ENCODE measurements at places on chromosomes 2 and 18.

- no peak for DNase-seq
Measured at GRCh38 chr2:48856657-48857056, 101.1 kb upstream of the LHCGR start.

DNA sequence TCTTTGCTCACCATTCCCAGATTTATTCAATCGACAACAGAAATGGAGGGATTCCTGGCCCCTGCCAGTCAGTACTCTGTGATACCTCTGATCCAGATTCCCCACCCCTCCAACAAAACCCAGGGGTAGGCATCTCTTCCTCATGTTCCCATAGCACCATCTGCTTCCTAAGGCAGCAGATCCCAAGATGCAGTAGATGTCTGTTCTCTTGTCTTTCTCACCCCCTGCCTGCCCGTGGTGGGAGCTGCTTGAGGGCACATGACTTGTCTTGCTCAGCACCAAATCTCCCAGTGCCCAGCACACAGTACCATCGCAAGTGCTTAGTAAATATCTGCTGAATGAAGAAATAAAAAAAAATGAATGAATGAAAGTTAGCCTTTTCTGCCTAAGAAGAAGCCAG lies 98.2 kb downstream of the ZBTB7C start:
- no peak for DNase-seq

DNA sequence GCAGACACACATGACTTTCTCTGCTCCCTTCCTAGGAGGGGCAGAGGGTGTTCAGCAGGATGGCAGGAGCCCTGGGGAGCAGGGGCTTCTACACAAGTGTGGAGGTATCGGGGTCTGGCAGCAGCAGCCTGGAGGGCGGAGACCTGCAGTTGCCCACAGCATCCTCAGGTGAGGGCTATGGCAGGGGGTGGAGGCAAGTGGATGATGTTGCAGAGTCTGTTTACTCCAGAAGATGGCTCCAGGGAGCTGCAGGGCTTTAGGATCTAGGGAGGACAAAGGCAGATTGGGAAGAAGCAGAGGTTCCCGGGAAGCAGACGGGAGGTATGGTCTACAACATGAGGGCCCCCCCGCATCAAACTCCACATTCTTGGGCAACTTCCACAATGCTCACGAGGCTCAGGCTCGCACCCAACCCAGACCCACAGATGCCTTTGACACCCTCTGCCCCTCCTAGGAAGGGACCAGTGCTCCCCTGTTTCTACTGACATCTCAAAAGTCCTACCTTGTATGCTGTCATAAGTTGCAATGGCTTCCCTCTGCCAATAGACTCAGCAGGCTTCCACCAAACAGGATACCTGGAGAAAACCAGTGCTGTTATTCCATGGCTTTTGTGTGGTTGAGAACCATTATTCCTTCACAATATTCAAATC lies 12.0 kb upstream of the ATP6V1C2 start:
- no peak for DNase-seq

DNA sequence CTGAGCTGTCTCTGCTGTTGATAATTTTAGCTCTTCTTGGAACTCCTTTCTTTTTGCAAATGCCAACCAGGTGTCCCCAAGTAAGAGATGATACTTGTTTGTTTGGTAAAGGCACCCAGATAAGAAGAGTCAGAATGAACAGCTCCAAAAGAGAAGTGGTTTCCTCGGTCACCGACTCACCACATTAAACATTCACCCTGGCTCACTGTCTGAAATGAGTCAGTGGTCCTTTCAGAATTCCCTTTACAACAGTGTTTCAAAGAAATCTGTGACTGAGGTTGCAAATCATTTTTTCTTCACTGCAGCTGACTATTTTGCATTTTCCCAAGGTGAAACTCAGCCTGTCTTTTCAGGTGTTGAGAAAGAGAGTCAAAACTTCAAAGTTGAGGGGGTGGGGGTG lies 16.2 kb upstream of the CXCR4 start:
- DNase-seq, result no peak

GRCh38 chr2:78068808-78069207 lies 546.6 kb upstream of the LRRTM4 start:
- DNase-seq, result no peak

DNA sequence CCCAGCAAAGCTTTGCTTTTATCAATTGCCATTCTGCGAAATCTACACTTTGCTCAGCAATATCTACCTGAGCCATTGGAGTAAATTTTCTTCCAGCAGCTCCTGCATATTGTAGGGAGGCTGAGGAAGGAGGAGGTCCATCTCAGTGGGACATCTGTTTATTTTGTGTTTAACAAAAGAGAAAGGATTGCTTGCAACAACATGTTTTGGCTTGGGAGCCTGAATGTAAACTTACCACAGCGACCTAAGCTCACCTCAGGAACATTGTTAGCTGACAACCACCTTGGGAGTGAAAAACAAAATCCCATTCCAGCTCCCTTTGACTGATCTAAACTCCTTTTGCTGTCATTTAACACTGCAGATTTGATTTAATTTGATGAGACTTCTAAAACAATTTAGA lies 356.1 kb downstream of the SS18 start:
- DNase-seq, result no peak

GRCh38 chr2:194686569-194686968 lies 970.5 kb upstream of the SLC39A10 start:
- DNase-seq, result no peak

DNA sequence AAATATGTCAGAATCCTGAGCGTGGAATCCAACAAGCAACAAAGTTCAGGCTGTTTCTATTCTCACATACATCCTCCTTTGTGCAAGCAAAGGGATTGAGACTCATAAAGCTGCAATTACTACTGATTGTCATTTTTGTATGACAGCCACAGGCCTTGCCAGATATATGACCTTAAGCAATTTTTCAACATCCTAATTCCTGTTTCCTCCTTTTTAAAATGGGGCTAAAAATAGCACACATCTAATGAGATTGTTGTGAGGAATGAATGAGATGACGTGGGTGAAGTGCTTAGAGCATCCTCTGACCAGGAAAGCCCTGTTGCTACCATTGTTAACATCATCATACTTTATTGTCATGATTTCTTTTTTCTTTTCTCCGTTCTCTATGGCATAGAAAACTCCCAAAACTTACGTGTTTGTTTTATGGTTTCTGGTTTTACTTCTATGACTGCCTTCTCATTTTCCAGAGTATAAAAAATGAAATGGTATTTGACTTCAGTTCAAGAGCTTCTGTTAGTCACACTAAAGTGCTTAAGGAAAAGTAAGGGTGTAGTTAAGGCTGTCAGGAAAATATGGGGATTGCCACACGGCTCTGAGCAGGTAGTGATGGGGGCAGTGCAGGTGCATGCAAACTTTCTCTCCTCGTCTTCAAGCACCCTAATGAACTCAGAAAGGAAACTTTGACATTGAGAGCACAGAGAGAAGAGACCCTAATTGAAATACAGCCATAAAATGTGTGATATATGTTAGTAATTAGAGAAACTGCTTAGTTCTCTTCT lies 590.6 kb upstream of the NETO1 start:
- no peak for DNase-seq

- no peak for DNase-seq
Measured at GRCh38 chr2:193240752-193241151, 1046.0 kb upstream of the TMEFF2 start.

DNA sequence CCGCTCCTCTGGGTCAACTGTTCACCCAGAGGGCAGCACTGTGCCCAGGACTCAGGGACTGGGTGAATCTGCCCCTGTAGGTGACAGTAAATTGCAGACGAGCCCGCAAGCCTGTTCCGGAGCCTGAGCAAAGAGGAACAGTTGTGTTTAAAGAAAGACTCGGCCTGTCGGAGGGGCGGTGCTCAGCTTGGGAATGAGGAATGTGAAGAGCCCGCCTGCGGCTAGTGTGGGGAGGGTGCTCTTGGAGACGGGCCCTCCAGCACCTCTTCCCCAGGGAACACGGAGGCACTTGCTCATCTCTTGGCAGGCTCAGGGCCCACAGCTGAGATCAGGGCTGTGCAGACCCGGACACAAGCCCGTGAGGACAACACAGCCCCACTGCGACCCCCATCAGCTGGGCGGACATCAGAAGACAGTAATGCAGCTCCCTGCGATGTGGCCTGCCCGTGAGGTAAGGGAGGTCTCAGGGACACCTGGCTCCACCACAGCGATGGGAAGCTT lies 299.0 kb downstream of the NDUFA10 start:
- DNase-seq, result no peak

- DNase-seq, result no peak
Measured at GRCh38 chr2:206683546-206683945, 34.6 kb downstream of the DYTN start.

DNA sequence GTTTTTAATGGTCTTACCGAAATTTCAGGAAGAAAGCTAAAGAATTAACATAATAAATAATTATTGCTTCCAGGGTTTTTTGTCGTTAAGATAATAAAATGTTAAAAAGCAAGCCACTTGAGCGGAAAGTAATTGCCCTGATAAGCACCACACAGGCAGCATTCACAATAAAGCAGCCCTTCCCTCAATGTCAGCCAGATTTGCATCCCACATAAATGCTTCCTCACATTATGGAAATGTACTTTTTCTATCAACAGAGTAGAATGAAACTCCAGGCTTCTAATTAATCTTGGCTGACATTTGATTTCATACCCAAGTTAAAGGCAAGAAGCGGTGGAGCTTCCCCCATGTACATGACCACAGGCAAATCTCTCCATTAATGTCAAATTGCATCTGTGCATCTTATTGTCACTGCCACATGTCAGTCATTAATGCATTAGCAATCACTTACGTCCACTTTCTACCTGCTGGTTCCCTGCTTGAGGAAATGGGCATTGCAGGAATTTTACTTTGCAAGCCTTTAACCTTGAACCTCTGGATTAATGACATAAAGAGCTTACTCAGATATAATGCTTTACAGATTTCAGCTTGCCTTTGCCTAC lies 26.2 kb downstream of the PTPRM start:
- DNase-seq, result no peak

- no peak for DNase-seq
Measured at GRCh38 chr2:113888641-113889470, 1.0 kb upstream of the ACTR3 start.

DNA sequence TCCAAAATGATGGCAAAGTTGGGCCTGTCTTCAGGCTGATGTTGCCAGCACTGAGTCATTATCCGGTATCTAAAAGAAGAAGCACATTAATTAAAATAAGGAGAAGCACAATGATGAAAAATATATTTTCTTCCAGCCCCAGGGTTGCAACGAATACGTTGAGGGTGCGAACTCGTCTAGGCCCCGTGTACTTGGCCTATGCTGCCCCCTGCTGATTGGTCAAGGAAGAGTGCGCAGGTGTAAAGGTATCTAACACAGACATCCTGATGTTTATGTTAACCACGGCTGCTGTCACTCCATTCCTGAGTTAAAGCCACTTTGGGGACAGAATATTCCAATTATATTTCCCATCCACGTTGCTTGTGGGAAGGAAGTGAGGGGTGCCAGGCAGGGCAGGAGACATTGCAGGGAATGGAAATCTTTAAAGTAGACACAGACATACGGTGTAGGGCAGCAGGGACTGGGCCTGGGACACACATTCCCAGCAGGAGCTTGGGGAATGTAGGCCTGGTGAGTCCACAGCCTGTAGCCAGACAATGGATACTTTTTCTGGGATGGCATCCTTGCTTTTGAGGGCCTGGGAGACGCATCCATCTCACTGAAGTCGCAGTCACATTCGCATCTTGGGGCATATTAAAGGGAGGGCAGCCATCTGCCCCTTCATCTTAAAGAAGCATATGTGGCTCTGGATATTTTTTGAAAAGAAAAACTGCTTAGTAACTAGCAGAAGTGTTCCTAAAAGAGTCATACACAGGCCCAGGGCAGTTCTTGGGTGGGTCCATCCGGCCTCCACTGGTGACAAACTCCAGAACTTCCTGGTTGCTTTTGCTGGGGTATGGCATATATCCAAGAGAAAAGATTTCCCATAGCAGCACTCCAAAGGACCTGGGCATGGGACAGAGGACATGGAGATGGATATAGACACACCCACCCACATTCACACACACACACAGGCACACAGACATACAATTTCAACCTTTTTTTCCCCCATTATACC lies 81.9 kb downstream of the CLIP4 start:
- DNase-seq, result peak; percentile 36

GRCh38 chr18:63422864-63423304 lies 608 bp upstream of the VPS4B start:
- DNase-seq, result no peak

DNA sequence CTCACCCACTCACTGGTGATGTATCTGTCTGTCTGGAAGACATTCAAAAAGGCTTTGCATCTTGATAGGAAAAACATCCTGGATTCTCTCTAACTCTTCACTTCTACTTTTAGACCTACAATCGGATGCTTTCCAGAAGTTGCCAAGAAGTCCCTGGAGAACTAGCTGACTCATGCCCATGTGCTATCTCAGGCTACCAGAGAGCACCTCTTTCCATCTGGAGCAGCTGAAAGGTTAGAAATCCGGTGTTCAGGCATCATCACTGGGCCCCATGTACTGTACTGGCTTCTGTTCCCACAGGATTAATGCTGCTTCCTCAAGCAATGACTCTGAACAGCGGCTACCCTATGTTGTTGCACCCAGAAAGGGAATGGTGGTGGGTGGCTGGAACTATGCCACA lies 259.0 kb downstream of the NBAS start:
- no peak for DNase-seq
